ENCODE measurements at places on chromosomes 6 and 20. TPM values are rescaled to one million over a fixed set of nuclear protein-coding genes. Genes with fewer than 3 reads are reported as not detected.

DNA sequence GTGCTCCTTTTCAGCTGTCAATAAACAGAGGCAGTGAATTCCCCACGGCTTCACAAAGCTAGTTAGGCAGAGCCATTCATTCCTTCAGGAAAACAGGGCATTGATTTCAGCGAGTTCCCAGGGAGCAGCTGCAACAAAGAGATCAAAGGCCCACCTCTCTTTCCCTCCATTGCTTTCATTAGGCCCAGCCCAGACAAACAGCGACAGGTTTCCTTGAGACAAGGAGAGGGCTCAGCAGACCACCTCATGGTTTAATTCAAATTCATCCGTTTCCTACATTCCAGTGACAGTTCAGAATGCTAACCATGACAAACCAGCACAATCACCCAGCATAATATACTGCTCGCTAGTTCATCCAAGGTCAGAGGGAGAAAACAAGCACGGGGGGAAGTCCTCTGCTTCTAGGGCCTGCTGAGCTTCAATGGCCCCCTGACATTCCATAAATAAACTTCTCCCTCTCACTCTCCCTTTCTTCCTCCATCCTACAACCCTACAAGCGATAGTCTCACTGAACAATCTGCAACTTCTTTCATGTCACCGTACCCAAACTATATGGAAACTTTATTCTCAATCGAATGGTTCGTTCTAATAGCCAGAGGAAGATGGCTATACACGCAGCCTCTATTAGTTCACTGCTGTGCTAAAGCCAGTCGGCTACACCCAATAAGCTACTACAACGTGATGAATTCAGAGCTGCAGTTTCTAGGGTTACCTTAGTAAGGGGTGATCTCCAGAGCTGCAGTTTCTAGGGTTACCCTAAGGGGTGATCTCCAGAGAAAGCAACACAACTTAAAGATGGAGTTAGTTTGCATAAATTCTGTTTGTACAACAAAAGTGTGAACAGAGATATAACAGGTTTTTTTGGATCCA, 34.7 kb downstream of the PLAGL1 start:
- DNase-seq = no peak

- DNase-seq = no peak
Observed at GRCh38 chr6:51029561-51029960, 210.9 kb downstream of the TFAP2B start.

DNA sequence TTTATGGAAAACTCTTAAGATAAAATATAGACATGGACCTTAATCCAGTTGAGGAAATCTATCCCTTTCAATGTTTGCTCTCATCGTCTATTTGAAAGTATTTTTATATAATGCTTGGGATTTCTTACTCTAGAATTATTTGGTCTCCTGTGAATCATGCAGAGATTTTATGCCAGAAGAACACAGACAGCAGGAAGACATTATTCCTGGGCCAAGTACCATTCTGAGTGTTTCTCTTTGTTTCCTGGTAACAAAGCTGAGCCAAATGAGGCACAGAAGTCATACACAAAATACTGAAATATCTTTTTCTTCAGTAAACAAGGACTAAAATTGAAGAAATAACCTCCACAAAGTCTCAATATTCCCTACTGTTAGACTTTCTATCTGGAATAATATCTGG, 538.2 kb upstream of the EYS start:
- no peak for DNase-seq

DNA sequence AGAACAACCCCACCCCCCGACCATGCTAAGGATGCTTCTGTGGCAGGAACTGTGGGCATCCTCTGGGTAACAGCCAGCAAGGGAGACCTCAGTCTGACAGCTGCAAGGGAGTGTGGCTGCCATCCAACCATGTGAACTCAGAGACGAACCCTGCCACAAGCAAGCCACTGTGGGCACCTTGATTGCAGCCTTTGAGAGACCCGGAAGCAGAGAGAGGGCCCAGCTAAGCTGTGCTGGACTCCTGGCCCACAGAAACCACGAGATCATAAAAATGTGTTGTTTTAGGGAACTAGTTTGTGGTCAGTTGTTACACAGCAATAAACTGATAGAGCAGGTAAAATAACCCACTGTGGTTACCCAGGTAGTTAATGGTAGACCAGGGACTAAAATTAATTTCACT, 414.6 kb downstream of the CDH26 start:
- no peak for DNase-seq

ID4 gene
- not detected for total RNA-seq

GRCh38 chr20:53623134-53623453, 29.5 kb upstream of the ZNF217 start:
- DNase-seq = no peak

DNA sequence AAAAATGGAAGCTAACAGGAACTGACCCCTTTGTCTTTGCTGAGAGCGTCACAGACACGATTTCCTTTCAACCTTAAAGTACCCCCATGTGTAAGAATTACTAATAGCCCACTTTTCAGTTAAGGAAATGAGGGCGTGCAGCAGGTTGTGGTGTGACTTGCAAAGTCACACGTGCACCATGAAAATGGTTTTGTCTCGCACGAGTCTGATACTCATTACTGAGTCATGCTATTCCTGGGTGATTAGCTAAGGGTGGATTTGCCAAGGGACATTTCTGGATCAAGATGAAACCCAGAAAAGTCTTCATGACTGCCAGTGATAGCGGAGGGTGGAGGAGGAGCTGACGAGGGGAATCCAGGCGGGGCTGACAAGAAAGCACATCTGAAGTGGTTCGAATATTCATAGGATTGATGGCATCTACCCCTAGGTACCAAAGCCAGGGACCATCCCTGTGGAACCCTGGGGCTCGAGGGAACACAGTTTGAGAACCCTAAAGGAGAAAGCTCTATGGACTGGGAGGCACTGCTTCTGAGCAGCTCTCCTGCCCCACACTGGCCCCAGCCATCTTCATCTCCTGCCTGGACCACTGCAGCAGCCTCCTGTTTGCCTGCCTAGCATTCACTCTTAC, 12.1 kb upstream of the NFATC2 start:
- no peak for DNase-seq

DNA sequence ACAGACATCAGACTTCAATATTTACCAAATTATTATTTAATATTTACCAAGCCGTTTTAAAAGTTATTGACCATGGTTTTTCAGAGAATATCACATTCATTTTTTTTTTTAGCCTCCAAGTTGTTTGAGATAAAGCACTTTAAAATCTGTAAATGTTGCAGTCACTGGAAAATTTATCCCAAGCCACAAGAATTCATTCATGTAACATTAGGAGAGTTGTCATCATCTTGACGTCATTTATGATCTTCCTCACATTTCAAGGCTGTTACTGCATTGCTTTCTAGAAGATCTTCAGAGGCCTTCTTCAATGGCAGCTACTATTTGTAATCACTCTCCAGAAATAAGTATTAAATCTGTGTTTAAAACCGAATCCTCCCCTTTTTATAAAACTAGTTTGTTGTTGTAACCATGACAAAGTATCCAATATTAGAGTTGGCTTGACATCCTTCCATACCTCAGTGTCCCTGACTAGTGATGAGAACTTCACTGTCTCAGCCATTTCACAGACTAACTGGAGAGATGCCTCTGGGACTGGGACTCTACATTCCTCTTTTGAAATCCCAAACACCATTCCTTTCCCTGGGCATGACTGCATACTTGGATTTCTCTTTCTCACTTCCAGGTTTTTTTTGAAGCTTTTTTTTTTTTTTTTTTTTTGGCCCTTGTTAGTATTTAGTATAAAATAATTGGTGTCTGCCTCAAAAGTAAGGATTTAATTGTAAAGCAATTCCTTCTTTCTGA, 100.1 kb downstream of the ZFAND3 start:
- no peak for DNase-seq

SLC25A27 gene
- 1.6 TPM for total RNA-seq

DNA sequence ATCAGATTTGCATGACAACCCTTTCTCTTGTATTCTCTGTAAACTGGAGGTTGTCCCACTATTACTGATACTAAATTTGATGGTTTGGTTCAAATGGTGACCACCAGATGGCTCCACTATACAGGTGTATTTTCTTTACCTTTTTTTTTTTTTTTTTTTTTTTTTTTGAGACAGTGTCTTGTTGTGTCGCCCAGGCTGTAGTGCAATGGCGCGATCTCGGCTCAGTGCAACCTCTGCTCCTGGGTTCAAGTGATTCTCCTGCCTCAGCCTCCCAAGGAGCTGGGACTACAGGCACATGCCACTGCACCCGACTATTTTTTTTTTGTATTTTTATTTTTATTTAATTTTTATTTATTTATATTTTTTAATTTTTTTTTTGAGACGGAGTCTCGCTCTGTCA, 6.6 kb upstream of the WTAP start:
- DNase-seq = peak; percentile 44

- no peak for DNase-seq
Observed at GRCh38 chr20:16107172-16107870, 465.9 kb downstream of the KIF16B start.

GRCh38 chr6:110043366-110043994, 65.4 kb downstream of the GPR6 start:
- no peak for DNase-seq

DNA sequence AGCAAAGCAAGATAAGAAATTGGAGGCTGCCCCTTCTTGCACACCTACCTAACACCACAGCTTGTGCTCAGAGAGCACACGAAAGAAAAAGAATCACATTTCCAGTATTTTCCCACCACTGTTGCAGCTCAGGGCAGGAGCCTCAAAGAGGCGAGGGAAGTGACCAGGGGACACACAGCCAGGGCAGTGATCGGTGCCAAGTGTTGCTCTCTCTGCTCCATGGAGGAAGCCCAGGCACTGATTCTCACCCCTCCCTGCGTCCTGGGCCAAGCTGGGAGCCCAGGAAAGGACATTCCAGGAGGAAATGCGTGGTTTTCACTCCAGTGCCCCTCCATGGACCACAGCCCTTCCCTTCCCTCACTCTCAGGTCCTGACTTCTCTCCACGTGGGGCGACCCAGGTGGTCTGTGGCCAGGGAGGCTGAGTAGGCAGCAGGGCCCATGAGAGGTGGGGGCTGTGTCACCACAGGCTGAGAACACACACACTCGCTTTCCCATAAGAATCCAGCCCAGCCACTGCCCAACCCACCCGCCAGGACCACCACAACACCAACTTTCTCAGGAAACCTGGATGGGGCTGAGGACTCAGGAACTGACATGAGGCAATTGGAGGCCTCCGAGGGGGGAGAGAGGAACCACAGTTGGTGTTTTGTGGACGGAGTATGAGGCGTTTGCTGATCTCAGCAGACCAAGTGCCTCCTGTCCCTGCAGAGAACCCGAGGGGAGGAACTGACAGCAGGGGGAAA, 81.7 kb upstream of the MAFB start:
- DNase-seq = no peak

DNA sequence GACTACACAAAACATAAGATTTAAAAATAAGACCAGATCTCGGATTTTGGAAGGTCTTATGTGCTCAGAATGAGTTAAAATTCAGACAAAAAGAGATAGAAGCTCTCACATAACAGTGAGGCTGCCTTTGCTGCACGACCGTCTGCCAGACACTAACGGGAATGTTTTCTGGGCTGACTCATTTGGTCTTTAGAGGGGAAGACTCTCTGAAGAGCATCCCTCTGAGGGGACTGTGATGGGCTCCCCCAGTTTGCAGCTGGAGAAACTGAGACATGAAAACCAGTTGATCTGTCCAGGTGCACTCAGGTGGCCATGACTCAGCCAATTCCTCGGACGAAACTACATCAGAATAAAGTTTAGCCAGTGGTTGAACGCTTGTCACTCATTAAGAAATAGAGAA, 153.9 kb downstream of the RNASET2 start:
- DNase-seq = no peak
